GM19239 (cell line): ENCODE measurements at places on chromosomes 2 and 18.

- no peak for DNase-seq
Measured at GRCh38 chr2:58107803-58108710, 61.5 kb downstream of the VRK2 start.

GRCh38 chr2:230075988-230076631, 7.4 kb upstream of the SLC16A14 start:
- no peak for DNase-seq

GRCh38 chr2:111121028-111121827, 514 bp downstream of the BCL2L11 start:
- no peak for DNase-seq

GRCh38 chr18:77049938-77050337, 82.6 kb downstream of the MBP start:
- no peak for DNase-seq

- DNase-seq: no peak
Measured at GRCh38 chr2:48315896-48316194, 214.1 kb upstream of the STON1 start.

DNA sequence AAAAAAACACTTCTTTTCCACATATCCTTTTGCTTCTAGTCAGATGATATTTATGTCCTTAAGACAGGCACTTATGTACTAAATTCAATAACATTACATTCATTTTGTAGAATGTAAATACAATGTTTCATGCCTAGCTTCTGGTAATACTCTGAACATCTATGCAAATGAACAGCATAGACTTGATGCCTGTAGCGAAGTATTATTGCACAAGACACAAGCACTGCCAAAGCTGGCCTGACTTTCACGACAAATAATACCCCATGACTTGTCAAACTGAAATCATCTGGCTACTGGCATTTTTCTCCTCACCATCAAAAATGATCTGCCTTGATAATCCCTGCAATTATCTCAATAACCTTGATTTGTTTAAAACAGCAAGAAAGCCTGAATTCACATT, 101.3 kb downstream of the L3MBTL4 start:
- no peak for DNase-seq

DNA sequence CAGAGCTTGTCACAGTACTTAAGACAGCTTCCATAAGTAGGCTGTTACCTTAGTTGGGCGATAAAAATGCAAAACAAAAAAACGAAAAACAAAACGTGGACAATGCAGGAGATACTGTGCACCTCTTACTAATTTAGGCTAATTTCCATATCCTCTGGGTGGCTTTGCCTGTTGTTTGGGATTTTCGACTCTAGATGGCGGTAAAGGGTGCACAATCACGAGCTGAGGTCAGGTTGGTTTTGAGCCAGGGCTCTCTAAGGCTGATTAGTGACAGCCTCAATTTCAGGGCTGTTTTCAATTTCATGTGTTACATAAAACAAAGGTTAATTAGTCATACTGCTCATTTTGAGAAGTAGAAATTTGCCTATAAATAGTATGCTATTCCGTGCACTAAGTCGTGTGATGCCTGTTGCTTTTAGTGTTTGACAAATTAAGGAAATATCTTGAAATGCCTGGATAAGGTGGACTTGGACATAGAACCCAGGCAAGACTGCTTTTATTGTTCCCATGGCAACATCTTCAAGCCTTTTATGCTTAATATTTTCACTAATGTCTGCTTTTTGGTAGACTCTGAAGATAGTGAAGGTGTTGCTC, 493.1 kb downstream of the SOCS6 start:
- peak; percentile 23 for DNase-seq

DNA sequence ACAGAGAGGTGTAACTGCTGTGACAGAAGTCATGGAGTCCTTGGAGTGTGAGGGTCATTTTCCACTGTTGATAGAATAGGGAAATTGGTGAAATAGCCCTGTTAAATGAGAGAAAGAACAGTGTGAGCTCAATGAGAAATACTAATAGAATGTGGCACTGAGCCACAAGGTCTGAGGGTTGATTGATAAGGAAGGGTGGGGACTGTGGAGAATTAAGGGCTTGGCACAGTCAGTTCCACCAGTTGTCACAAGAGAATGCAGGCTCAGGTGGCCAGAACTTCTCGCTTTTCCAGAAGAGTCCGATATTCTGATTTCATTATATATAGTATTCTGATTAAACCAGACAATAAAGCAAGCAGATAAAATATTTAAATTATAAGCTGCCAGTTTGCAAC, 9.1 kb upstream of the IL1RN start:
- no peak for DNase-seq

DNA sequence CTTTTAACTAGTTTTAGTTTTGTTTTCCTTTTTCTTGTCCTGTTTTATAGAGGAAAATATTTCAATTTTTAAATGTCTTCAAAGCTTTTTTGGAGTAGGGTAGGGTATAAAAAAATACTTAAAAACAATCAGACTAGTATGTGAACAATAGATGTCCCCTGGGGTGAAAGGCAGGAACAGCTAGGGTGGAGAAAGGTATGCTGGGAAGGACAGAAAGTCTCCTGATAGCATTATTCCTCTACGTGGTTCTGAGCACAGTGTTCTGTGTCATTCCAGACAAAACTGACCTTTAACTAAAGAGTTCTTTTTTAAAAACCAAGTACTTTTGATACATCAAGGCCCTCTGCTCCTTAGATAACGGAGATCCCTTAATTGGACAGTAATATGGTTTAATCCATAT, 32.1 kb upstream of the B3GNT2 start:
- DNase-seq: no peak

DNA sequence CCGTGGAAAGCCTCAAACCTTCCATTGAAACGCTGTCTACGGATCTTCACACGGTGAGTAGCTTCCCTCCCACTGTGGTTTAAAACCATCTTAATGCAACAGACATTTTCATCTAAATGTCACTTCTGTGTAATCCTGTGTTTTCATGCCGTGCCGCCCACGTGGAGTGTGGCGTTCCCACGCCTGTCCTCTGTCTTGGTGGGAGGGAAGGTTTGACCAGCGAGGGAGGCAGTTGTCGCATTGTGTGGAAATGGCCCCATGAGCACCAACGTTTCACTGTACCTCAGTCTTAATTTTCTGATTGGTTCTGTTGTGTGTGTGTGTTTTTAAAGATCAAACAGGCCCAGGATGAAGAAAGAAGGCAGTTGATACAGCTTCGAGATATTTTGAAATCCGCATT, 88.6 kb downstream of the ITGB1BP1 start:
- no peak for DNase-seq

- DNase-seq: no peak
Measured at GRCh38 chr2:113175736-113176695, 2.2 kb downstream of the PSD4 start.

GRCh38 chr2:98058191-98058975, 28.6 kb upstream of the VWA3B start:
- no peak for DNase-seq
